Naive thymus-derived CD8-positive, alpha-beta T cell (primary cell): ENCODE measurements at places on chromosomes 5 and 9. TPM values are rescaled to one million over a fixed set of nuclear protein-coding genes. Genes with fewer than 3 reads are reported as not detected.

The DCTN3 gene
- total RNA-seq: 60.0 TPM

DNA sequence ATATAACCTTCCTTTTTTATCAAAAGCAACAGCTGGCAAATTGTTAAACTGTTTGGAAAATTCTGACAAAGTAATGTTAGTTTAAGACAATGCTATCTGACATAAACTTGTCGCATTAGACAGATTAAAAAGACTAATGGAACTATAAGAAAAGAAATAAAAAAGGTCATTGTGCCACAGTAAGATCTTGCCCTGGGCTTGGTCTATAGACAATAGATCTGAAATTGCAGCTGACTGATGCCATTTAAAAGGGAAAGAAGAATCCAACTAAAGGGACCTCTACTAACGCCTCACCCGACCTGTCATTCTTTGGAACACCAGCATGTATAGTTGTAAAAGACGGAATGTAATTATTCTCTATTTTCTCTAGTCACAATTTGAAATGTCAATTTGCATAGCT, 644.4 kb upstream of the GRAMD2B start:
- DNase-seq: no peak

The UAP1L1 gene
- 28.7 TPM for total RNA-seq

DNA sequence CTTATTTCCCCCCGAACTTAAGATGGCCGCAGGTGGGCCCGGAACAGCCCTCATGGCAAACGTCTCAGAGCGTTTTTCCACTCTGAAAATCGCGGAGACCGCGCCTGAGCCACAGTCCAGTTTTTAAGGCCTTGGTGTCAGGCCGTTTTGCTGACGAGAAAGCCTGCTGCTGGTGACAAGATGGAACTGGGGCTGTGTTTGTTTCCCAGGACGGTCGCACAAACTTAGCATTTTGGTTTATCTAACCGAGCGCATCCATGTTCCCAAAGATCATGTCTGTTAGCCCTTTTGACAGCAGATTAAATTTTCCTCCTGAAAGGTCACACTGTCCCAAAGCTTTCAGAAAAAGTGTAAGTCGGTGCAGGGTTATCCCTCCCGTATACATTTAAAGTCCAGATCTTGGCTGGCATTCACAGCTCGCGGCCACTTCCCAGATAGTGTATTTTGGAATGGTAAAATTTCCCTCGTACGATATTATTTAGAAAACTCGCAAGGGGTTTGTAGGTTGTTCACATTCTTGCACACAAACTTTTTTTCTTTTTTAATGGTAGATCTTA, 812 bp downstream of the SREK1 start:
- no peak for DNase-seq

GRCh38 chr9:20630241-20630943, 8.1 kb upstream of the MLLT3 start:
- no peak for DNase-seq

The NTNG2 gene
- total RNA-seq: 8.5 TPM

GRCh38 chr5:160672521-160672920, 179.5 kb downstream of the ATP10B start:
- DNase-seq: no peak

- no peak for DNase-seq
These were observed 28.1 kb downstream of the SLC22A4 start for GRCh38 chr5:132322266-132322665.

- peak; percentile 49 for DNase-seq
These were observed 23.6 kb downstream of the SCAI start for GRCh38 chr9:125119643-125120286.

The PCA3 gene
- total RNA-seq: not detected

The TSSK1B gene
- total RNA-seq: not detected

DNA sequence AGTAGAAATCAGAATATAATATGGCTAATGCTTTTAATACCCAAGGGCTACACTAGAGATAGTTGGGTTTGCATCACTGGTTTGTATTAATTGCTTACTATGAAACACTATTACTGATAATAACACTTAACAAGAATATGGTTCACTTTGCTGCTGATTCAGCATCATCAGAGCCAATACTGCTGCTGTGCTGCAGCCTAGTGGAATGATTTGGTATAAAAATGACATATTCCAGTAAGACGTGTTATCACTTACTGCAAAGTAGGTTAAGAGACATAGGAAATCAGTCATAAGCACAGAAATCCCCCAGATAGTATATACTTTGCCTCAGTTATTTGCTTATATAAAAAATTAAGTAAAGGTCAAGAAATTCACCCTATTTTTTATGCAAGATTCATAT, 2.8 kb downstream of the CDH10 start:
- no peak for DNase-seq

DNA sequence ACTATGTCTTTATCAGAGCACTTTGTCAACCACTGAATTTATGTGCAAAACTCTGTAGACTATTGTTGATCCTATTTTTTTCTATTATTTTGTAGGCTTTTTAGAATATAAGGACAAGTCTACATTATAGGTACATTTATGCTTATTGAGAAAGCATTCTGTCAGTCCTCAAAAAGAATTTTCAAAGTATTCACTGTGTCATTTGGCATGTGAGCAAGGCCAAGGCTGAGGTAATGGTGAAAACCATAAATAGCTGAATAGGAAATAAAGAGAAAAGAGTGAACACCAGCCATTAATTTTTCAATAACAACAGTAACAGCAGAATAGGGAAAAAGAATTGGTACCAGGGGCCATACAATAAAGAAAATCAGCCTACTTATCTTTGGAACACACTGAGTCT, 21.0 kb downstream of the SKIC3 start:
- no peak for DNase-seq
